H4 (cell line): ENCODE measurements at places on chromosomes 11 and 22. TPM values are rescaled to one million over a fixed set of nuclear protein-coding genes. Genes with fewer than 3 reads are reported as not detected.

GRCh38 chr22:39478441-39478850 is 21.6 kb downstream of the MGAT3 start:
- no peak for DNase-seq

C22orf31 gene
- total RNA-seq: not detected in 2 replicates

GRCh38 chr11:133913761-133914160 is 43.0 kb downstream of the IGSF9B start:
- DNase-seq: no peak

- DNase-seq: no peak
Measured at GRCh38 chr22:26174280-26174679, 5.0 kb downstream of the SEZ6L start.

DNA sequence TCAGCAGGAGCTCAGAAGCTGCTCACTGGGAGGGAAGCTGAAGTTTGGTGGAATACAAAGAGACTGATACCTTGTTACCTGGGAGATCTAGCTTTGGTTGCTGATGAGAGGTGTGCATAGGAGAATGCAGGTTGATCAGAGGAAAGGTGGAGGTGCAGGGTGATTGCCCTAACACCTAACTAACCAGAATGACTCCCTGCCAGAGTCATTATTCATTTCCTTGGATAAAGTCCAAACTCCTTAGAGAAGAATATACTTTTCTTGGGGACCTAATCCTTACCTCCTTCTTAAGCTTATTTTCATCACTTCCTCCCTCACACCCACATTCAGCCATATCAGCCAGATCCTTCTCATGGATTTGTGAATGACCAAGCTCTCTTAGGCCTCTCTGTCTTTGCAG is 814.2 kb upstream of the TENM4 start:
- no peak for DNase-seq

SOX6 gene
- total RNA-seq: 6.4 and 16.6 TPM in 2 replicates

JAML gene
- total RNA-seq: not detected in 2 replicates

PYGM gene
- total RNA-seq: 0.25 TPM in 1 of 2 replicates, not detected in the other

LGALS1 gene
- total RNA-seq: 1,239 and 1,549 TPM in 2 replicates

DNA sequence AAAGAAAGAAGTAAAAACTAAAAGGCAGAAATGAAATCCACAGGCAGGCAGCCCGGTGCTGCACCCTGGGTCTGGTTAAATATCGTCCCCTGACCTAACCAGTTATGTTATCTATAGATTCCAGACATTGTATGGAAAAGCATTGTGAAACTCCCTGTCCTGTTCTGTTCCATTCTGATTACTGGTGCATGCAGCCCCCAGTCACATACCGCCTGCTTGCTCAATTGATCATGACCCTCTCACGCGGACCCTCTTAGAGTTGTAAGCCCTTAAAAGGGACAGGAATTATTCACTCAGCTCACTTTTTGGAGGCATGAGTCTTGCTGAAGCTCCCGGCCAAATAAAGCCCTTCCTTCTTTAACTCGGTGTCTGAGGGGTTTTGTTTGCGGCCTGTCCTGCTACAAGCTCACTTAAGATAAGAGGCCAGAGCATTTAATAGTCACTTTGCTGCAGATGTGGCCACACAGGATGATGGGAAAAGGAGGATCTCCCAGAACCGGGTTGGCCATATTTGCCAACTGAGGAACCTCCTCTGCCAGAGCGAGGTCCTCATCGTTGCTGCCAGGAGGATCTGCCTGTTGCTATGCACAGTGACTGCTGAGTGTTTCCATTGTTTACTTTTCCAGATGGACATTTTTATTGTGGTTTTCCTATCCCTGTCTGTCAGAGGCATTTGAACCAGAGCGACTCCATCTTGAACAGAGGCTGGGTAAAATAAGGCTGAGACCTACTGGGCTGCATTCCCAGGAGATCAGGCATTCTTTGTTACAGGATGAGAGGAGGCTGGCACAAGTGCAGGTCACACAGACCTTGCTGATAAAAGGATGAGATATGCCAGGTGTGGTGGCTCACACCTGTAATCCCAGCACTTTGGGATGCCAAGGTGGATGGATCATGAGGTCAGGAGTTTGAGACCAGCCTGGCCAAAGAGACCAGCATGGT is 10.2 kb downstream of the C11orf96 start:
- no peak for DNase-seq

DNA sequence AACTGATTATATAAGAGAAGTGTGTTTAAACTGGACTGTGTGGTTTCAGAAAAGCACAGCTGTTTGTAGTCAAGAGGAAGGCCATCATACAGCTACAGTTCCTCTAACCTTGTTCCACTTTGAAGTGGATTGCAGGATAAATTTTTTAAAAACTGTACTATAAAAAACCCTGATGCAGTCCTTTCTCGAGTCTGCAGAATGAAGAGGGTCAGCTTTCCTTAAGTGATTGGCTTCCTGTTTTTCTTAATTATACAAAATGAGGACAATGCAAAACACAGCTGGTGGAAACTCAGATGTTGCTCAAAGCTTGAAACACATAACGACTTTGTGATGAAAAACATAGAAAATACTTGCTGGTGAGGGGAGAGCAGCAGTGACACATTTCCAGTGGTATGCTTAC is 1060.5 kb downstream of the DLG2 start:
- no peak for DNase-seq

GRCh38 chr11:119921571-119921970 is 192.6 kb upstream of the NECTIN1 start:
- no peak for DNase-seq

GDPD4 gene
- not detected in 2 replicates for total RNA-seq

DNA sequence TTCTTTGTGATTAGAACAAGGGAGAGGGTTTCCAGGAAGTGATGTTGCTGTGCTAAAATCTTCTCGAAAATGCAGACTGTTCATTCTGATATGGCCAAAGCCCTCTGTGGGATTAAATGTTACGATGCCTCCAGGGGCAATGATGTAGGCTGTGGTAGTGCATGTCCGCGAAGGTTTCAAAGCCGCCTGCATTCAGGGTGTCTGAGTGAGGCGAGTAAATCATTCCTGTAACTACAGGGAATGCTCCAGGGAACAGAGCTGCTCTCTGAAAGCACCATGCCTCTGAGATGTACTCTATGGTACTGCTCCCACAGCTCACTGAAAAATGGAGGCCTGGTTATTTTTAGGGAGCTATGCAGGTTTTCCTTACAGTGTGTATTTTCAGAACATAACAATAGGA is 21.2 kb downstream of the PDGFD start:
- no peak for DNase-seq

GRCh38 chr11:130063451-130063850 is 6.2 kb upstream of the APLP2 start:
- no peak for DNase-seq

GRCh38 chr22:44335903-44336803 is 23.4 kb upstream of the SHISAL1 start:
- no peak for DNase-seq
